C1 segment of cervical spinal cord (tissue), 14 donors: ENCODE measurements at places on chromosomes 2 and 18.

DNA sequence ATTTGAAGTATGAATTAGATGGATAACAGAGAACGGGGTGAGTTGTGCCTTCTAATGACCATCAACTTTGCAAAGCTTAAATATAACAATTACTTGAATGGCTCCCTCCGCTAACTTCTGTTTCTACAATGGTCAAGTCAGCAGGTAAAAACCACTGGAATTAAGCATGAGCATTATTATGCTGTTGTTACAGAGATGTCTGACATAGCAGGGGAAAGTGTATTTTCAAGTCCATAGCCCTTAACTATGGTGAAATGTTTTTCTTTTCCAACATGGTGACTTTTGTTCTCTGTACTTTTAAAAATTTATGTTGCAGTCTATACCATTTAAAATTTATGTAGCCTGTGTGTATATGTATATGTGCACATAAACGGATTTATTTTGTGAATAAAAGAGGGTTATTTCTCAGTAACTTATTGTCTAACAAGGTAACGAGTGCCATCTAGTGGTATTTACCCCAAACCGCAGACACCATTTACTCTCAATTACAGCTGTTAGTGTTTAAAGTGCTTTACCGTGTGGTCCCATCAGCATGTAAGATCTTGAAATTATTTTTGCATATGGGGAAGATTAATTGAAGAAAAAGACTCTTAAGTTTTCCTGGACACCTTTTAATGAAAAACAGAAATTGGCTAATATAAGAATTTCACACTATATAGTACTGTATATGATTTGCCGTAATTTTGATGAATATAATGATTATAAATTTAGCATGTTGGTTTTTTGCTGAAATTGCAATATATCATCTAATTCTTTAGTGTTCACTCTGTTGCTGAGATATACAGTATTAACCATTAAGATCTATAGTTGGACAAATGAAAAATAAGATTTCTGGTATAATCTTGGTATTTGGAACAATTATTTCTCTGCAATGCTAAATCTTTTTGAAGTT, 78.2 kb downstream of the UBE2E3 start:
- DNase-seq, result no peak

DNA sequence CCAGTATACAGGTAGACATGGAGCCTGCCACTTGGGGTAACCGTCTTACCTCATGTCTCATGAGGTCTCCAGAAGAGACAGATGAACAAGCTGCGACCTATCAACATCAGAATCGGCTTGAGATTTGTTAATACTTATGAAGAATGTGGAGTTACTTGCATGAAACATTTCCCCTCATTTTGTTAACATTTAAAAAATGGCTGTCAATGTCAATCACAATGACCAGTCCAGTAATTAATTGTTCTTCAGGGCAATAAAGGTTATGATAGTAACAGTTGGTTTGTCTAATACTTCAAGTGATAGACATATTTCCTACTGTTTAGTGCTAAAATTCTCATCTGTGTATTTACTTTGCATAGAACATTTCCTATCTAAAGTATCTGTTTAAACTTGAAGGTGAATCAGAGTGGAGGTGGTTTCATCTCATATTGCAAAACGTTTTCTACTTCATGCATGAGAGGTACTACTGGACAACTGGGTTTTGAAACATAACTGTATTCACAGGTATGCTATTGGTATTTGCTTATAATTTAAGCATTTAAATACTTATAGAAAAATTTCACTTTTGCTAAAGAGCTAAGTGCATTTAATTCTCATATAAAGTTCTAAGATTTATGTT, 15.1 kb downstream of the SERTAD2 start:
- DNase-seq, result no peak

- no peak for DNase-seq
These were observed 18.7 kb downstream of the PLEK start for GRCh38 chr2:68383778-68384177.

- no peak for DNase-seq
These were observed 82.3 kb downstream of the STPG4 start for GRCh38 chr2:47072728-47073191.

GRCh38 chr18:68053290-68053689, 536.8 kb upstream of the DSEL start:
- no peak for DNase-seq

DNA sequence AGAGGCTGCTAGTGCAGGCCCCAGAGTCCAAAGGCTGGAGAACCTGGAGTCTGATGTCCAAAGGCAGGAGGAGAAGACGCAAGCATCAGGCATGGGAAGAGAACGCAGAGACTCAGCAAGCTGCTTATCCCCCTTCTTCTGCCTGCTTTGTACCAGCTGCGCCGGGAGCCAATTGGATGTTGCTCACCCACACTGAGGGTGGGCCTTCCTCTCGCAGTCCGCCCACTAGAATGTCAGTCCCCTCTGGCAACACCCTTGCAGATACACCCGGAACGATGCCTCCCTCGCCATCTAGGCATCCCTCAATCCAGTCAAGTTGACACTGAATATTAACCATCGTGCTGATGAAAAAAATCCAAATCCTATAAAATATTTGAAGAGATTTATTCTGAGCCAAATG, 141.6 kb downstream of the TWIST2 start:
- no peak for DNase-seq
